Thymus (tissue), 14 donors: ENCODE measurements at places on chromosomes 6 and 20. TPM values are rescaled to one million over a fixed set of nuclear protein-coding genes. Genes with fewer than 3 reads are reported as not detected.

DNA sequence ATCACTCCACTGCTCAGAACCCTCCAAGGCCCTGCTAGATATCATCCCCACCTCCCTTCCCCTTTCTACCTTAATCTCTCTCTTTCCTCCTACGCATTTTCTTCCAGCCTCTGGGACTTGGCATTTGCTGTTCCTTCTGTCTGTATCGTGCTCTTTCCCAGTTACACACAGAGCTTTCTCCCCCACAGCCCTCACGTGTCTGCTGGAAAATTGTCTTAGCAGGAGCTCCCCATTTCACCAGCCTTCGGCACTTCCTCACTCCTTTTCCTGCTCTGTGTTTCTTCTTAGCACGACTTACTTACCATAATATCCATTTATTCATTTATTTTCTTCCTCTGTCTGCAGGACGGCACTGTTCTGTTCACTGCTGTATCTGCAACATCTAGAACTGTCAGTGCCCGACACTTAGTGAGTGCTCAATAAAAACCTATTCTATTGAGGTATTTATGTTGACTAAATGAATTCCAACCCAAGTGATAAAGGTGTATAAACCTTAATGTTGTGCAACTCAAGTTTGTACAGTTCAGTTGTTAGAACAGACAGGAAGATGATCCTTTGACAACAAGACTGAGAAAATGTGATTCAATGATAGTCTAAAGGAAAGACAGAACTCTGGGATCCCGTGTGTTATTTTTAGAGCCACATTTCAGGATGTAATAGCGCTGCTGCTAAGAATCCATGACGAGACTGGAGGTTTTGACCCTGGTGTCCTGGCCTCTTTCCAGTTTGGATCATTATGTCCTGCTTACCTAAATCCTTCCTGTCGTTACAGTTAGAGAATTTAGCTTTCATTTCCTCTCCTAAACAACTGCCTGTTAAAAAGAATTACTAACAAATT, 170.1 kb upstream of the LAMP5 start:
- no peak for DNase-seq

GRCh38 chr6:140107216-140107615, 732.8 kb upstream of the CITED2 start:
- no peak for DNase-seq

GRCh38 chr6:170317718-170318117, 11.2 kb downstream of the FAM120B start:
- no peak for DNase-seq

DNA sequence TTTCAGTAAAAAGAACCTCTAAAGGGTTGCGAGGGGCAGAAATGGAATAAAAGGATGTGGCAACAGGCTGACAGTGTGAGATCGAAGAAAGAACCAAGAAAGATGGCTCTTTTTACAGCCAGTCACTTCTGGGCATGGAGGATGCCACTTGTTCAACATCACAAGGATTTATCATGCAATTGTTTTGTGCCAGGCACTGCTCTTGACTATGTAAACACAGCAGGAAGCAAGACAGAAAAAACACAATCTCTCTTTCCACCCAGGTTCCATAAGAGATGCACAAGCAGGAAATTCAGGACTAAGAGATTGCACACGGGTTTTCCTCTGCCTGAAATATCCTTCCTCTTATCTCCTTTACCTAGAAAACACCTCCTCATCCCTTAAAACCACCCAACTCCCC, 38.0 kb downstream of the FOXA2 start:
- DNase-seq = no peak

DNA sequence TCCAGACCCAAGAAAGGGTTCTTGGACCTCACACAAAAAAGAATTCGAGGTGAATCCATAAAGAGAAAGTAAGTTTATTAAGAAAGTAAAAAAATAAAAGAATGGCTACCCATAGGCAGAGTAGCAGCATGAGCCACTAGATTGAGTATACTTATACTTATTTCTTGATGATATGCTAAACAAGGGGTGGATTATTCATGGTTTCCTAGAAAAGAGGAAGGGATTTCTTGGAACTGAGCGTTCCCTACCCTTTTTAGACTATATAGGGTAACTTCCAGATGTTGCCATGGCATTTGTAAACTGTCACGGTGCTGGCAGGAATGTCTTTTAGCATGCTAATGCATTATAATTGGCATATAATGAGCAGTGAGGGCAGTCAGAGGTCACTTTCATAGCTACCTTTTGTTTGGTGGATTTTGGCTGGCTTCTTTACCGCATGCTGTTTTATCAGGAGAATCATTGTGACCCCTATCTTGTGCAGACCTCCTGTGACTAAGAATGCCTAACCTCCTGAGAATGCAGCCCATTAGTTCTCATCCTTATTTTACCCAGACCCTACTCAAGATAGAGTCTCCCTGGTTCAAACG, 44.3 kb downstream of the TENT5A start:
- DNase-seq = no peak

DNA sequence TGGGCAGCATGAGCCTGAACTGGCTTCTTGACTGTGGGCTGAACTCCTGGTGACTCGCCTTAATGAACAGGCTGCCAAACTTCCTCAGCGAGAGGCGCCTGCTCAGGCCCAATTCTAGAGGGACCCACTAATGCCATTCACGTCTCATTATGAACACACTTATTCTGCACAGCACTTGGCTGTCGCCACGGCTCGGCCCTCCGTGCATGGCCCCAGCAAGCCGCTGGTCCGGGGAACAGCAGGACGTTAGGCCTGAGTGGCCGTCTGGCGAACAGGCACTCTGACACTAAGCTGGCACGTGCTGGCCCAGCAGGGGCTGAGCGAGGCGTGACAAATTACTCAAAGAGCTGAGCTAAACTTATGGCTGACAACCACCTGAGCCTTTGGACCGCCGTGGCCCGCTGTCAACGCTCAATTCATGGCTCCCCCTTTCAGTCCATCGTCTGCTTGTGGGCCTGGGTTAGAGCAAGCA, 45.9 kb downstream of the INSM1 start:
- DNase-seq = no peak

THBS2 gene
- 4.2 TPM for total RNA-seq

GHRH gene
- total RNA-seq = 14.4 TPM

PRSS35 gene
- total RNA-seq = 1.7 TPM

CYB5R4 gene
- 20.2 TPM for total RNA-seq

BNIP5 gene
- 0.14 TPM for total RNA-seq
